ENCODE measurements at places on chromosomes 4 and X. TPM values are rescaled to one million over a fixed set of nuclear protein-coding genes. Genes with fewer than 3 reads are reported as not detected.
A peak's percentile ranks its signal among the peaks of the same experiment; 100 is the strongest.

Gene NSUN7
- total RNA-seq: 2.0 TPM

Gene TEX13C
- not detected for total RNA-seq

GRCh38 chrX:115940888-115941332 is 229.6 kb upstream of the AGTR2 start:
- no peak overlapping the region for H3K27ac ChIP-seq
- H3K36me3 ChIP-seq: no peaks in the 10 kb centered on the region
- H3K4me1 ChIP-seq: no peaks in the 10 kb centered on the region
- H3K27me3 ChIP-seq: no peaks in the 10 kb centered on the region
- H3K4me3 ChIP-seq: no peak overlapping the region

DNA sequence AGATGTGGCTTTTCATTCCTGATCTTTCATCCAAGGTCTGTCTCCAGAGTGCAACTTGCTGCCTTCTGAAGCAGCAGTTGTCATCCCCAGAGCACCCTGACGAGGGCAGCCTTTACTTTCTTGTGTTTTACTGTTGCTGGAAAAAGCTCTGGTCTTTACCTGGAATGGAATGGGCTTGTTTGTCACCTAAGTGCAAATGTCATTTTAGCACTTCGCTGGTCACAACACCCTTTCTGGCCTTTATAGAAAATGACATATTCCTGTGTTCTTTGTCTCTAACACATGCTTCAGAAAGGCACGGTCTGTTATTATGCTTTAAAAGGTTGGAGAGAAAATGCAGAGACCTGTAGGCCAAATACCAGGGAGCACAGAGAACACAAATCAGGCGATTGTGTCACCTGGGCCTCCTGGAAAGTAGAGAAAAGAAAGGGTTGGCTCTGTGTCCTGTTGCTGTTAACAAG is 332.7 kb upstream of the IGFBP7 start:
- H3K27me3 ChIP-seq: no peaks in the 10 kb centered on the region
- H3K4me1 ChIP-seq: peaks cover 5% of the 10 kb centered on the region
- no peaks in the 10 kb centered on the region for H3K36me3 ChIP-seq
- H3K4me3 ChIP-seq: no peak overlapping the region
- H3K27ac ChIP-seq: no peak overlapping the region

DNA sequence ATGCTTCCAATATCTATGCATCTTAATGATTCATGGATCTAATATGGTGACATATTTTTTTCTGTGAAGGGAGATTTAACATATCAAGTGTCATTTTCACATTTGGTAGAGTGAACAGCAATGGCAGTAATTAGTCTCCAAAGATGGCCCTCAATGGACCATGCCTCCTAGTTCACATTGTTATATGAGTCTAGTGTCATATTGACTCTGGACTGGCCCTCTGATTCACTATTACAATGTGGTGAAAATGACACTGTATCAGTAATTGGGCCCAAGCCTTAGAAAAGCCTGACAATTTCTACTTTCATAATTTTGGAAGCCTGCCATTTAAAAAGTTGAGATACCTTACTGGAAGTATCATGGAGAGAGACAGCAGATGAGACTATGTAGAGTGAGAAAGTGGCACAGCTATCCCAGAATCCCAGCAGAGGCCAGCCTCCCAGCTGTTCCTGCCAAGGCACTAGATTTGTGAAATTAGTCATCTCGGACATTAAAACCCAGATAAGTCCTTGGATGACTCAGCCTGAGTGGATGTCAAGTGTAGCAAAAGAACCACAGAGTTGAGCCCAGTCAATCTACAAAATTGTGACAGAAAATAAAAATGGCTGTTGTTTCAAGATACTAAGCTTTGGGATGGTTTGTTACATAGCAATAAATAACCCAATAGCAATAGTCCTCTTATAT is 68.4 kb downstream of the ARHGEF38 start:
- no peak overlapping the region for H3K4me3 ChIP-seq
- H3K36me3 ChIP-seq: no peaks in the 10 kb centered on the region
- H3K4me1 ChIP-seq: peaks cover 23% of the 10 kb centered on the region
- no peaks in the 10 kb centered on the region for H3K27me3 ChIP-seq
- H3K27ac ChIP-seq: no peak overlapping the region
- no peak for DNase-seq

GRCh38 chr4:137375111-137375850 is 157.0 kb downstream of the PCDH18 start:
- DNase-seq: no peak
- no peaks in the 10 kb centered on the region for H3K27me3 ChIP-seq
- H3K4me3 ChIP-seq: no peak overlapping the region
- no peaks in the 10 kb centered on the region for H3K36me3 ChIP-seq

Gene EVC2
- 28.8 TPM for total RNA-seq

Gene NAP1L3
- 2.7 TPM for total RNA-seq

- no peak overlapping the region for H3K4me3 ChIP-seq
- H3K27me3 ChIP-seq: no peaks in the 10 kb centered on the region
- H3K36me3 ChIP-seq: no peaks in the 10 kb centered on the region
- no peak overlapping the region for H3K27ac ChIP-seq
- H3K4me1 ChIP-seq: no peaks in the 10 kb centered on the region
Observed at GRCh38 chrX:139639253-139639652, 68.7 kb downstream of the MCF2 start.

Gene PCDH19
- 8.8 TPM for total RNA-seq

GRCh38 chr4:114028071-114028470 is 48.6 kb upstream of the ARSJ start:
- no peaks in the 10 kb centered on the region for H3K36me3 ChIP-seq
- H3K27ac ChIP-seq: no peak overlapping the region
- no peaks in the 10 kb centered on the region for H3K27me3 ChIP-seq
- H3K4me3 ChIP-seq: no peak overlapping the region
- no peaks in the 10 kb centered on the region for H3K4me1 ChIP-seq

- DNase-seq: peak; percentile 35
- H3K4me3 ChIP-seq: peak overlapping the region; percentile 75
- no peaks in the 10 kb centered on the region for H3K36me3 ChIP-seq
Observed at GRCh38 chr4:158670975-158671664, 567 bp downstream of the C4orf46 start.

DNA sequence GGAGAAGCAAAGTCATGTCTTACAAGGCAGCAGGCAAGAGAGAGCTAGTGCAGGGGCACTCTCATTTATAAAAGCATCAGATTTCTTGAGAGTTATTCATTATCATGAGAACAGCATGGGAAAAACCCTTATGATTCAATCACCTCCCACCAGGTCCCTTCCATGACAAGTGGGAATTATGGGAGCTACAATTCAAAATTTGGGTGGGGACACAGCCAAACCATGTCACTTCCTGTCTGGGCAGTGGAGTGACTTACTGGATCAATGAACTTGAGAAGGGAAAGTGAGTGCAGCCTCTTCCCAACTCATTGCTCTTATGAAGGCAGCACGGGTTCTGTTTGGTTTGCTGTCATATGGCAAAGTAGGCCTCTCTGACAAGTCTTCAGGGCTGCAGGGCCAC is 261.8 kb upstream of the TAPT1 start:
- no peaks in the 10 kb centered on the region for H3K27me3 ChIP-seq
- H3K4me3 ChIP-seq: no peak overlapping the region
- no peak overlapping the region for H3K27ac ChIP-seq
- no peak for DNase-seq
- no peaks in the 10 kb centered on the region for H3K4me1 ChIP-seq
- no peaks in the 10 kb centered on the region for H3K36me3 ChIP-seq

GRCh38 chr4:127045861-127046260 is 586.9 kb upstream of the INTU start:
- no peaks in the 10 kb centered on the region for H3K4me1 ChIP-seq
- no peaks in the 10 kb centered on the region for H3K36me3 ChIP-seq
- H3K27me3 ChIP-seq: no peaks in the 10 kb centered on the region

DNA sequence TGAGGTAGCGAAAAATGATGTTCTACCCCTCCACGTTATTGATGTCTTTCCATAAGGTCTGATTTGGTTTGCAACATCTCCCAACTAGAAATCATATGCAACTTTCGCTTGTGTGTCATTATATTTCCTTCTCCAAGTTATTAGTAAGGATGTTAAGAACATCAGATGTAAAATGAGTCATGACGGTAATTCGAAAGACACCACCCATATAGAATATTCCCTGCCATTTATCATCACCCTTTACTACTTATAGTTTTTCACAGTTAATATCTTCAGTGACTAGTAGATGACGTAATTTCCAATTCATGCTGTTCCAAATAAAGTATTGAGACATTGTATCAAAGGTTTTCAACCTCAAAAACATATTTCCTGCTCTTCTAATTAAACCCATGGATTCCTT is 146.7 kb upstream of the MAP3K15 start:
- no peak for DNase-seq
- H3K27ac ChIP-seq: no peak overlapping the region
- H3K27me3 ChIP-seq: no peaks in the 10 kb centered on the region

Gene UGT2B7
- total RNA-seq: not detected

DNA sequence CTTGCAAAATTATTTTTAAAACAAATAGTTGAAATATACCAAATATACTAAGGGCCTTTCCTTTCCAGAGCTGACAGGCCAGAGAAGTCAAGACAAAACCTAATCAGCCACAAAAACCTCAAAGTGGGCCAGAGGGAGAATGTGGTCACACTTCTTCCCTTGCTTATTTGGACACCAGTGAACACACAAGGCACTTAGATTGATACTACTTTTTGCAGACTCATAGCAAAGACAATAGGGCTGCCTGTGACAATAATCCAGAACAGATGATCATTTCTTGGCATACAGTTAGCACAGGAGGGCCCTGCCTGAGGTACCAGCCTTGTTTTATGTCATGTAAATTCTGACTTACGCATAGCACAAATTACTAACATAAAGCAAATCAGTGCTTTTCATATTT is 215.7 kb upstream of the NEIL3 start:
- no peak overlapping the region for H3K4me3 ChIP-seq
- no peaks in the 10 kb centered on the region for H3K27me3 ChIP-seq
- DNase-seq: no peak
- no peak overlapping the region for H3K27ac ChIP-seq

Gene NLGN3
- total RNA-seq: 10.8 TPM

GRCh38 chr4:139704915-139705485 is 39.4 kb downstream of the MGST2 start:
- no peak overlapping the region for H3K4me3 ChIP-seq
- H3K36me3 ChIP-seq: no peaks in the 10 kb centered on the region
- no peak overlapping the region for H3K27ac ChIP-seq
- no peaks in the 10 kb centered on the region for H3K27me3 ChIP-seq
- no peak for DNase-seq

- no peak overlapping the region for H3K4me3 ChIP-seq
- H3K4me1 ChIP-seq: no peaks in the 10 kb centered on the region
- no peaks in the 10 kb centered on the region for H3K36me3 ChIP-seq
Observed at GRCh38 chrX:85109235-85109634, 105.6 kb downstream of the APOOL start.
